ENCODE measurements at places on chromosomes 7 and 10.

GRCh38 chr7:10300577-10300976 is 673.1 kb upstream of the PHF14 start:
- no peak for DNase-seq

- DNase-seq: no peak
These were observed 43.2 kb downstream of the PNLIPRP3 start for GRCh38 chr10:116470768-116471415.

- DNase-seq: no peak
These were observed 203.5 kb downstream of the CTNNA3 start for GRCh38 chr10:67492317-67493019.

DNA sequence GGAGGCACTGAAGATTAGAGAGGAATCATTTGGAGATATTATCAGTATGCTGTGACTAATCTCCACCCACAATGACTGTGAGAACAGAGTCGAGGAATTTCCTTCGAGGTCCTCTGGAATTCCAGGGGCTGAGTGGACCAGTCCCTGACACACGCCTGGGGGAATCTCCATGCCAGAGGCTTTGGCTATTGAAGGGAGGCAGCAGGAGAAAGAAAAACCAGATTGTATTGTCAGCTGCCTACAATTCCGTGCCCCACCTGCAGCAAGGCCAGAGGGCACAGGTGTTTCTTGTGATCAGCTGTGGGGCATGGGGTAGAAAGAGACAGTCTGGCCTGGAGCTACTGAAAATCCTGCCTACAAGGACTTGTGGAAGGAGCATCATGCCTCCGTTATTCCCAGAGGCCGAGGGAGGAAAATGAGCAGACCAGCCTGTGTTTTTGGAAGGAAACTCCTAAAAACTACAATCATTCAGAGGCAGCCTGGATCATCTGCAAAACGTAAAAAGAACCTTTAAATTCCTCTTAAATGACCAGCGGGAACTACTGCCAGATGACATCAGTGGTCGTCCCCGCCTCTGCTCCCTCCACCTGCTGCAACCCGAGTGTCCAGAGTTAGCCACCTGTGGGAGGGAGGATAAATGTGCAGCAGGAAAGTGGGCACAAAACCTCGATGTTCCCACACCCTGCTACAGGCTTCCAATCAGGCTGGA is 25.4 kb upstream of the ANK3 start:
- no peak for DNase-seq

DNA sequence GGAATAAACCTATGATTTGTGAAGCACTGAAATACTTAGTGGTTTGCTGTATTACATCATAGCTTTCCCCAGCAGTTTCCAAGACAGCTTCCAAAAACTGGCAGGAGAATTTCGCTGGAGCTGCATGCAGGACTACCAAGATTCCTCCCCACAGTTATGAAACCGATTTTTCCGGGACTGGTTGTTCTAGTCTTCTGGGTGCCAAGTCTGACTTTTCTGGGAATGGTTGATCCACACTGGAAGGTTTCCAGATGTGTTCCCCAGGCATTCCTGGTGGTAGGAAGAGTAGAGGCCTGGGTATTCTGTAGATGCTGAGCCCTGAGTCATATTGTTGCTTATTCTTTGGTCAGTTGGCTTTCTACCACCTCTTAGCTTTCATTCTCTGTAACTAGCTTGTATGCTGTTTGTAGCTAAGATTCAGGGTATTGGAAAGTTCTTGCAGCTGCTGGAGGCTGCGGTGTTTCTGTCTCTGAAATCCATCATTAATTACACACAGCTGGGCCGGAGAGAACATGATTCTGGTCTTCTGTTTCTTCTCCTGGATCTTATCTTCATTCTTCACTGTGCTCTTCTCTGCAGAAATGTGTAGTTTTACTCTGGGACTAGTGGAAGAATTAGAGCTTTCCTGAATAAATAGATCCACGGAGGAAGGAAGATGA is 6.3 kb downstream of the ABCC2 start:
- no peak for DNase-seq
